Central memory CD4-positive, alpha-beta T cell (primary cell): ENCODE measurements at places on chromosomes 1 and 21.

- no peak for DNase-seq
Observed at GRCh38 chr1:25343872-25344271, 5.7 kb downstream of the TMEM50A start.

DNA sequence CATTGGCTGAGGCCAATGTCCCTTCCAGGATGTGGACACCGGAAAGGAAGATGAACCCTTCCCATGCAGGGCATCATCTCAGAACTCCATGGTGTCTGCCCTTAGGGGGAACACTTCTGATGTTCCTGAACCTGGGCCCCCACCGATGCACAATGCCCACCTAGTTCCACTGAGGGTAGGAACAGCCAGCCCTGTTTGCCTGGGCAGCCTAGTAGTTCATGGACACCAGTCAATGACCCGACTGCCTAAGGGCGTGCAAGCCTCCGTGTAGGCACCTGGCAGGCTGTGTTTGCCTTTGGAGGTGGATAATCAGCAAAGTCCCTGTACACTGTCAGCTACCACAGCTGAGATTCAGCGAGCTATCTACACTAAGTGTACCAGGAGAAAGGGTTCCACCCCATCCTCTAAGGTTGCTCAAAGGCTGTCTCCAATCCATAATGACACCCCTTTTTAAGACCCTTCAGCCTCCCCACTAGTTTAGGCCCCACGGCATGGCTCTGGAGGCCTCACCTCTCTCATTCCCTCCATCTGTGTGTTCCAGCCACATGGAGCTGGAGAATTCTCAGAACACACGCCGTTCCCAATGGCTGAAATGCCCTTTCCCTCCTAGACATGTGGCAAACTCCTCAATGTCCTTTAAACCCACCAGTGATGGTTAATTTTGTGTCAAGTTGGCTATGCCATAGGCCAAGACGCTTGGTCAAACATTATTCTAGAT is 124.8 kb upstream of the EDN2 start:
- no peak for DNase-seq

DNA sequence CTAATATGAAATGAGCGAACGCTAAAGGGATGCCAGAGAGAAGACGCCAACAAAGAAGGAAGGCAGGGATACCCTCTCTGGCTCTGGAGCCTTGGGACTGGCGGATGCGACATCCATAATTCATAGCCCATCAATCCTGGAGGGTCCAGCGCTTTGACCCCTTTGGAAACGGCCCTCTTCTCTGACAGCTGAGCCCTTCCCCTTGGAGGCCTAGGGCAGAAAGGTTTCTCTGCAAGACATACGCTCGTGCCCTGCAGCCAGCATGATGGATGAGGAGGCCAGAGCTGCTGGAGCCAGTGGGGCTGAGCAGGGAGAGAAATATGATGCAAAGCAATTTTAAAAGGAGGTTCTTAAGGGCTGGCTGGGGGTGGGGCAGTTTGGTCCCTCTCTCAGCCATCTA is 22.2 kb downstream of the OPTC start:
- no peak for DNase-seq

DNA sequence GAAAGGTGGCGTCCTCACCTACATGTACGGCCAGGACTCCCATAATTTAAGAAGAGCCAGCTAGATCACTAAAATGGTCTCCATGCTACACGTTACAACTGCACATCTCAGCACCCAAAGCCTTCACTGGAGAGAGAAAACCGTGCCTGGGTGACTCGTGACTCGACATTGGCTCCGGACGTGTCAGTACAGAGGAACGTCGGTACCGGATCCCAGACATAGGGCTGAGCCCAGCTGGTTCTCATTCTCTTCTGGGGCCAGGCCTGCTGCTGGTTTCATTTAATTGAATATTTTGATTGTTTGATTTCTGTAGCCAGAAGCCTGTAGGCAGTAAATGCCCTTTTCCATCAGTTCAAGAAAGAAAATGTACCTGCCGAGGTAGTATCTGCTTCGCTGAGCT is 93.1 kb downstream of the HHIPL2 start:
- no peak for DNase-seq

GRCh38 chr1:80153762-80154161 is 1147.2 kb upstream of the ADGRL4 start:
- no peak for DNase-seq

GRCh38 chr1:111747282-111747734 is 8.1 kb upstream of the INKA2 start:
- DNase-seq = peak; percentile 57

- DNase-seq = no peak
Observed at GRCh38 chr21:31395791-31396190, 51.7 kb upstream of the TIAM1 start.

DNA sequence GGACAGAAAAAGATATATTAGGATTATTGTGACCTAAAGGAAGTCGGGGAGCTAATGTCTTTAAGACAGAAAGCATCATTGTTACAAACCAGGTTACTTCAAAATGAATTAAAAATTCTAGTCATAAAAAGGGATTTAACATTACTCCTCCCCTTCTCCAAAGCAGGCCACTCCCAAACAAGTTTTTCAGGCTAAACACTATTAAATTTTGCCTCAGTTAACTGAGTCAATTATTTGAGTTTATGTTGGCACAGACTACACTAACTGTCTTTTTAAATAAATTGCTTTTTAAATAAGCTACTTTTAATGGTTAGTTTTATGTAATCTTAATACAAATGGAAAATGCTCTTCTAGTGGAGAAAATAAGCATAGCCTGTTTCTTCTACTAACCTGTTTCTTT is 395.0 kb upstream of the DUSP10 start:
- DNase-seq = no peak

DNA sequence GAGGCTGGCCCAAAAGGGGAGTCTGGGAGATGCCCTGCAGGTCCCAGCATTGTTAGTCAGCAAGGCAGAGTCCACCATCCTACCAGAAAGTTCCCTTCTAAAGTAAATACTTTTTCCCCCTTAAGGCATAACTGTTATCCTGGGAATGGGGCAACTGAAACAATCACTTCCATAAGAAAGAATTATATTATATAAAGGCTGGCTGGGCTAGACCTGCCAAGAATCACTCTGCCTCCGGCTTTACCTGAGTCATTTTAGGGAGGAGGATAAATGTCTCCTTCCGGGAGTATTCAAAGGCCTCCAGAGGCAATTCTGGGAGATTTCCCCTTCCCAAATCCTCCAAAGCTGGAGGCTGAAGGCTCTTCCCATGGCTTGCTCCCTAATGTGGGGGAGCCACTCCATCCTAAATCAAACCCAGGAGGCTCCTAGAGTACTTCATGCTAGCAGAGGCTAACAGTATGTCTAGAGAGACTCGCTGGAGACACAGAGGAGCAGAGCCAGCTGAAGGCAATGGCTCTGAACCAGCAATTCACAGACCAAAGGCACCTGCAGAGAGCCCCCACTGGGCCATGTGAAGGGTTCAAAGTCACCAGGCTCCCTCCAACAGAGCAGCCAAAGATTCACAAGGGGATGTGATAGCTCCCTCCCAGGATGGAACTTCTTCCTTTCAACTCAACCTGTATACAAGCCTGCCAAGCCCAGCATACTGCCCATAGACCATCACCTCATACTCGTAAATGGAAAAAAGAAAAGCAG is 116.0 kb downstream of the ASTN1 start:
- DNase-seq = no peak

GRCh38 chr1:209577346-209577745 is 6.2 kb upstream of the CAMK1G start:
- no peak for DNase-seq

DNA sequence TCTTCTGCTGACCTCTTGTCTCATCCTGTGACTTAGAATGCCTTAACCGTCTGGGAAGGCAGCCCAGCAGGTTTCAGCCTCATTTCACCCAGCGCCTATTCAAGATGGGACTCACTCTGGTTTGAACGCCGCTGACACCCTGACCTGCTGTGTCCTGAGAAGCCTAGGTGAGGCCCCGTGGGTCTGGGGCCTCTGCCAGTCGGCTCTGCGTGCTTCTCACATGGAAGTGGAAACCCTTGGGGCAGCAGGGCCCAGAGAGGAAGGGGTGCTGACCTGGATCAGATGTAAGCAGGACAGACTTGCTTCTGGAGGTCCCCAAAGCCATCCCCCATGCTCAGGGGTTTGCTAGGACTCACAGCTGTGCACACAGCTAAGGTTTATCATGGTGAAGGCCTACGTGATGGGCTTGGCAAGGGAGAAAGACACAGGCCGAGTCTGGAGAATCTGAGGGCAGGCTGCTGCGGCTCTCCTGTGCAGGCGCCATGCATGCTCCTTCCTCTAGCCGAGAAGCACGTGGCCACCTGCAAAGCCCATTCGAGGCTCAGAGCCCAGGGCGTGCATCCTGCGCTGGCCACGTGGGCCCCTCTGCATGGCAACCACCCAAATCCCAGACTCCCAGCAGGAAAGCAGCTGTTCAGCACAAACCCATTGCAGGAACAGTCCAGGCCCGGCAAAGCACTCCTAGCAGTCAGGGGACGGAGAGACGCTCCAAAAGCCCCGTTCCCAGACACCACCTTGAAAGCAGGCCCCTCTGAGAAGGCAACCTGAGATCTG is 3.8 kb downstream of the TRPM2 start:
- DNase-seq = no peak

DNA sequence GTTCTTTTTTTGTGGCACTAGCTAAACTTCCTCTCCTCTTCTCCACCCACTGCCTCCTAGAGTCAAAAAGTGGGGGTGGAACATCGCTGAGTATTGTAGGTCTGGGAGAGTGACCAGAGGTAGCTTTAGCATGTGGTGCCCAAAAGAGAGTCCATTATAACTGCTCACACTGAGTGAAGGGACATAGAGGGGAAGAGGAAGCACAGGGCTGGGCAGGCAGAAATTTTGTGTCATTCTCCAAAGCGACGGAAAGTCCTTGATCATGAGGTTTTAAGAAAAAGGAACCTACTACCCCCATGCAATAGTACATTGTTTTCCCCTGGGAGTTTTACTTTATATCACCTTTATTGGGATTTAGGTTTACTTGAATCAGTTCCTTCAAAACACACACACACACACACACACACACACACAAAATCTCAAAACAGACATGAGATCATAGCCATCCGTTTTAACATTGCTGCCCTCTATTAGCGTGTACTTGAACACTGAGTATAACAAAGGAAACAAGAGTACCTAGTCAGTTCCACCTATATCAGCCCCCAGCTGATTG is 4.1 kb downstream of the CD84 start:
- DNase-seq = no peak

DNA sequence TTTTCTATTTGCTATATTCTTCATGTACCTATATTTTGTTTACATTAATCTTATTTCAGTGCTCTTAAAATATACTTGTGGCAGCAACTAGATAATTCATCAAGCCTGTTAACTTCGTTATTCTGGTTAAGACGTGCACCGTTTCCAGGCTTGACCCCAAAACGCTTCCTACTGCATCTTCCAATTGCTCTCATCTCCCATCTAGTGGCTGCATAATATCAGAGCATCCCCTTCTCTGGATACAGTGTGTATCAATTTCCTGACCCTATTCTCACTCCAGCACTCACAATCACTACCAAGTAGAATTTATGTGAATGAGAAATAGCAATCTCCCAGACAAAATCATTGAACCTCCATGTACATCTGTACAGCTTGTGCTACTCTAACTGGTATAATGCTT is 1280.3 kb upstream of the B3GALT2 start:
- DNase-seq = no peak

DNA sequence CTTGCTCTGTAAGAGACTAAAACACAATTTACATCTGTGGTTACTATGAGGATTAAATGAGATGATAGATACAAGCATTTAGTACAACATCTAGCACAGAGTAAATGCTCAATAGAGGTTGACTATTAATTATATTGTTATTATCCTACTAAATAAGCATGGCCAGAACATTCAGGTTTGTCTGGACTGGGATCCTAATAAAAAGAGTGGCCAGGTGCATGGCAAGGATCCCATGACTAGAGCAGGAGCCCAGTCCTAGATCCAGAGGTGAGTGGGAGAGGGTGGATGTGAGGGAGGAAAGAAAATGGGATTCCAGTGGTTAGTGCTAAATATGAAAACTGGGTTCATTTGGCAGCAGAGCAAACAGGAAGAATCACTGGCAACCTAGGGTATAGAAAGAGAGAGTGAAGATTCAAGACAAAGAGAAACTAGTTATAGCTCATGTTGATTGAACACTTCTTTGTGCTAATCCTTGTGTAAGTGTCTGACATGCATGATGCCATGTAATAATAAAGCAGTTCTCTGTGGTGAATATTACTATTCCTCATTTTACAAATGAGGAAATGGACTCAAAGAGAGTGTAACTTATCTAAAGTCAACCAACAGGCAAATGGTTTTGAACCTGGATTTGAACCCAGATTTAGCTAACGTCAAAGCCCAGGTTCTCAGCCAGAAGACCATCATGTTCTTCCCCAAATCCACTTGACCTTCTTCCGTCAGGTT is 71.1 kb upstream of the FGGY start:
- no peak for DNase-seq

DNA sequence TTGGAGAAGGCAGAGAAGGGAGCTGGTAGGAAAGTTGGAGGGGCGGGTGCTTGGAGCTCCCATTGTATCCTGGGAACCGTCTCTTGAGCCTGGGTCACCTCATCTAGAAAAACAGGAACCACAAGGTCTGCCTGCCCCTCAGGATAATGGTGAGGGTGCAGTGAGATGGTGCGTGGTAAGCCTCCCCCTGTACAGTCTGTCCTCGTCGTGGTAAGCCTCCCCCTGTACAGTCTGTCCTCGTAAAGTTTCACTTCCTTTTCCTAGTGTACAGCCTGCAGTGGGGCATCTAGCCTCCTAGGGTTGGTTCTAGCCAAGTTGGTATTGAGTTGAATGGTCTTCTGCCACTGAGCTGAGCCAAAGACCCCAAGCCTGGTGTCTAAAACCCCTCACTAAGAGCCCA is 66.5 kb upstream of the IGSF21 start:
- no peak for DNase-seq

DNA sequence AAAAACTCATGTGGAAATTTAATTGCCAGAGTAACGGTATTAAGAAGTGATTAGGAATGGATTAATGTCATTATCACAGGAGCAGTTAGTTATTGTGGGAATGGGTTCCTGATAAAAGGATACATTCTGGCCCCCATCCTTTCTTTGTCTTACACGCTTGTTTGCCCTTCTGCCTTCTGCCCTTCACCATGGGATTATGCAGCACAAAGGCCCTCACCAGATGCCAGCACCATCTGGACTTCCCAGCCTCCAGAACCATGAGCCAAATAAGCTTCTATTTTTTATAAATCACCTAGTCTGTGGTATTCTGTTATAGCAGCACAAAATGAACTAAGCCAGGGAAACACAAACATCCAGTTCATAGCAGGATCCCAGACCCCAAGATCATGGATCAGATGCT is 33.9 kb upstream of the POU2F1 start:
- DNase-seq = no peak

GRCh38 chr1:78884685-78885452 is 121.7 kb downstream of the ADGRL4 start:
- DNase-seq = no peak

GRCh38 chr1:156118177-156118868 is 3.8 kb downstream of the LMNA start:
- DNase-seq = no peak

DNA sequence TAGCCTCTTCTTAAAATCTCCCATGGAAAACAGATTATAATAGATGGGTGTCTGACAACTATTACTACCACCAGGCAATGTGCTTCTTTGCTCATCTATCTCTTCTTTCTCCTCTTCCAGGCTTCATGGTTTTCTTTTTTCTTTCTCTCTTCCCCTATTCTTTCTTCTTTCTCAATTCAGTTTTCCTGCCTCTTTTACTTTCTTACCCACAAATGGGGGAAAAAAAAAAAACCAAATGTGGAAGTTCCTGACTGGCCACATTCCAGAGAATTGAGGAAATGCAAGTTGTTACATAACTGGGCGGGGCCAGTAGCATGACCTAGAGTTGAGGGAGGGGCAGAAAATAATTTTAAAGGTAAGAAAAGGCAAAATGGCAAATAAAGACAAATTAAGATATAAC is 10.9 kb upstream of the SMG7 start:
- no peak for DNase-seq
